ENCODE measurements at places on chromosomes 13 and 19. TPM values are rescaled to one million over a fixed set of nuclear protein-coding genes. Genes with fewer than 3 reads are reported as not detected.

The BTBD2 gene
- 23.0 TPM for total RNA-seq

DNA sequence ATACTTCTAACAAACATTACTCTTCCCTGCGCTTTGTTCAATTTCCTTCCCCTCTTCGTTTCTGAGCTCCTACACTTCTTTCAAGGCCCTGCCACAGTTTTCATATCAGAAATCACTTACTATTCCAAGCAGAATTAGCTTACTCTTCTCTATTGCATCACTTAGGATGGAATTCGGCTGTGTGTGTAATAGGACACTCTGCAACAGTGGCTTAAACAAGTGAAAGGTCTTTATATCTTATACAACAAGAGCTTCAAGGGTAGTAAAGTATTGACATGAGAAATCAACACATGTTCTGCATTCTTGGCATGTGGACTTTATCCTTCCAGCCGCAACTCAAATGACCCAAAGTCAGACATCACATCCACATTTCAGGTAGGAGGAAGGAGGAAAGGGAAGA lies 279.6 kb downstream of the PCDH20 start:
- no peaks in the 10 kb centered on the region for H3K36me3 ChIP-seq
- DNase-seq, result no peak
- no peak overlapping the region for H3K27ac ChIP-seq
- no peaks in the 10 kb centered on the region for H3K4me1 ChIP-seq

The CXCL17 gene
- not detected for total RNA-seq

GRCh38 chr13:75544681-75545330 lies 4.8 kb upstream of the UCHL3 start:
- peaks cover 2% of the 10 kb centered on the region for H3K27me3 ChIP-seq
- no peak overlapping the region for H3K4me3 ChIP-seq
- H3K36me3 ChIP-seq, result no peaks in the 10 kb centered on the region
- no peak for DNase-seq

The KLK7 gene
- total RNA-seq, result not detected

DNA sequence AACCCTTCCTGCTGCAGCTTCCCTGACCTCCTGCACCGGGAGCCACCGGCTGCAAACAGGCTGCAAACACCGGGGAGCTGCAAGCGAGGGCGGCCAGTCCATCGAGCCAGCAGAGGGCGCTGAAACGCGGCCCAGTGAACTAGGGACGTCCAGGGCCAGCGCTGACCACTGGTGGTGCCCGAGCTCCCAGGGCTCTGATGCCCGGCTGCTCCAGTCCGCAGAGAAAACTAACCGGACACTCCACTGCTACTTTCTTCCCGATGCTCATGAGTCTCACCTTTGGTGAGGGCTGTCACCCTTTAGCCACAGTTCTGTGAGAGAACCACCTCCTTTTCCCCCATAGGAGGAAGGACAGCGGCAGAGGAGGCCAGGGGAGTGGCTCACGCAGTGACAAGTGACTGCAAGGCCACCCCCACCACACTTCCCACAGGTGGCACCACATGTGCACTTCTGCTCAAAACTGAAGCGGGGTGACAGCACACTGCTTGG lies 82.8 kb upstream of the MTIF3 start:
- H3K27me3 ChIP-seq, result no peaks in the 10 kb centered on the region
- H3K36me3 ChIP-seq, result no peaks in the 10 kb centered on the region
- H3K4me3 ChIP-seq, result peak overlapping the region; percentile 32
- H3K4me1 ChIP-seq, result peaks cover 9% of the 10 kb centered on the region
- H3K27ac ChIP-seq, result no peak overlapping the region
- peak; percentile 67 for DNase-seq

The MRPL54 gene
- total RNA-seq, result 75.1 TPM

The ZNF440 gene
- total RNA-seq, result 16.7 TPM

DNA sequence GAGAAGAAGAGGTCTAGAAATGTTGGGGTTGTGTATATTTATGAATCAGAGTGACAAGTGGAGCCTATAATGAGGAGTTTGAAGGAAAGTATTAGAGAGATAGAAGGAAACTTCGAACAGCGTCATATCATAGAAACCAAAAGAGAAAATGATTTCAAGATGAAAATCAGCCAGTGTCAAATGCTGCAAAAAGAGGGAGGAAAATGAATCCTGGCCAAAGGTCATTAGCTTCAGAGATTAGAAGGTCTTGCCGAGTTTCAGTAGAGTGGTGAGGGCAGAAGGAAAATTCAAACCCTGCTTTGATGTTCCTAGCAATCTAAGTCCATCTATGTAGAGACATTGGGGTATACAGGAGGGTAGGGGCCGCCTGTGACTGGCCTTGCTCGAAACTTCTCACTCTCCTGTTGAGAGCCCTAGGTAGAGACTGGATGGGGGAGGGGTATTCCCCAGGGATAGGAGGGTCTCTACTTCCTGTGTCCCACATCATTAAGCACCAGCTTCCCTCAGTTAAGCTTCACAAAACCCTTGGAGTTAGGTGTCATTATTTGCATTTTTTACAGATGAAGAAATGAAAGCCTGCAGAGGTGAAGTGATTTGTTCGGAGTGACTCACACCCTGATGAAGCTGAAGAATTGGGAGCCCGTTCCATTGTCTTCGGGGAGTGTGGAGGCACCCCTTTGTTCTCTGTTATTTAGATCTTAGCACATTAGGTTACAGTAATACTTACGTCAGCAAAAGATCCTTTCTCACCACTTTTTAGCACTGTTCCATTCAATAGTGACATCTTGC lies 62.8 kb downstream of the FGF9 start:
- DNase-seq, result no peak
- no peaks in the 10 kb centered on the region for H3K36me3 ChIP-seq
- no peaks in the 10 kb centered on the region for H3K4me1 ChIP-seq
- no peak overlapping the region for H3K27ac ChIP-seq
- H3K27me3 ChIP-seq, result peaks cover 12% of the 10 kb centered on the region

- H3K36me3 ChIP-seq, result no peaks in the 10 kb centered on the region
- H3K4me3 ChIP-seq, result no peak overlapping the region
- H3K4me1 ChIP-seq, result no peaks in the 10 kb centered on the region
- no peak for DNase-seq
- H3K27ac ChIP-seq, result no peak overlapping the region
These were observed 5.2 kb upstream of the SPIB start for GRCh38 chr19:50413531-50413930.

DNA sequence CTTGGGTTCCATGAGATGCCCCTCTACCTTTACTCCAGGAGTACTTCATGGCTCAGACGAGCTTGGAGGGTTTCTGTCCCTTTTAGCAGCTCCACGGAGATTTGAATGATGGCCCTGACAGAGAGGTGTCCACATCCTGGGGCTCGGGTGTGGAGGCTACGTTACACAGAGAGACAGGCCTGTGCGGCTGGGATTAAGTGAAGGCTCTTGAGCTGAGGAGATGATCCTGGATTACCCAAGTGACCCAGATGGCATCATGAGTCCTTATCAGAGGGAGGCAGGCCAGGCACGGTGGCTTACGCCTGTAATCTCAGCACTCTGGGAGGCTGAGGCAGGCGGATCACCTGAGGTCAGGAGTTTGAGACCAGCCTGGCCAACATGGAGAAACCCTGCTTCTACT lies 12.4 kb downstream of the DPP9 start:
- peak overlapping the region; percentile 78 for H3K27ac ChIP-seq
- H3K27me3 ChIP-seq, result no peaks in the 10 kb centered on the region
- DNase-seq, result no peak
- peaks cover 21% of the 10 kb centered on the region for H3K4me1 ChIP-seq

The TSEN34 gene
- total RNA-seq, result 26.2 TPM

DNA sequence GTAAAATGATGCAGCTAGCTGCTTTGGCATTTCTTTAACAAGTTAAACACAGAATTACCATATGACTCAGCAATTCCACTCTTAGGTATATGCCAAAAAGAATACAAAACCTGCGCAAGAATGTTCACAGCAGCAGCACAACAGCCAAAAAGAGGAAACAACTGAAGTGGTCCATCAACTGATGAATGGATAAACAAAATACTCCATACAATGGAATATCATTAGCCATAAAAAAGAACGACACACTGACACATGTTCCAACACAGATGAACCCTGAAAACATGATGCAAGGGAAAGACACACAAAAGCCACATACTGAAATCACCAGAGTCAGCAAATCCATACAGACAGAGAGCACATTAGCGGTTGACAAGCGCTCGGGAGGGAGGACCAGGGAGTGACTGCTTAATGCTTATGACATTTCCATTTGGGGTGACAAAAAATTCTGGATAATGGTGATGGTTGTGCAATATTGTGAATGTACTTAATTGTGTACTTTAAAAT lies 3.0 kb downstream of the PCID2 start:
- H3K27ac ChIP-seq, result peak overlapping the region; percentile 9
- H3K4me1 ChIP-seq, result peaks cover 37% of the 10 kb centered on the region
- no peak for DNase-seq

DNA sequence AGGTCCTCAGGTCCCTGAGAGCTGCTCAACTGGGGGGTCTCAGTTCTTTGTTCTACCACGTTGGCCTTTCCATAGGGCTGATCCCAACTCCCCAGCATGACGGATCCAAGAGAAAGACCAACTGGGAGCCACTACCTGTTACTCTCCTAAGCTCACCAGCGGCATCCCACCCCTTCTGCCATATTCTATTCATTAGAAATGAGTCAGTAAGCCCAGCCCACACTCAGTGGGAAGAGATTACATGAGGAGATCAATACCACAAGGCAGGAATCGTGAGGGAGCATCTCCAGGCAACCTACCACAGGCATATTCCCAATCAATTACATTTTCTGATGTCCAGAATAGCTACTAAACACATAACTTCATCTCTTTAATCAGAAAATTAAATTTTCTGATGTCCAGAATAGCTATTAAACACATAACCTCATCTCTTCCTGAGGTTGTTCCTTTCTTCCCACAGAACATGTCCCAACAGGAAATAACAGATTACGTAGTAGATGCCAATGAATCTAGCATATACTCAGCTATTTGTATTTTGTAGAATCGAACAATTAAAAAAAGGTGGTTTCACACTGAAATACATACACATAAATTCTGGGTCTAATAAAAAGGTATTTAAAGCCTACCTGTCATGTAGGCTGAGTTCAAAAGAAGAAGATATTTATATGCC lies 708.1 kb upstream of the ARGLU1 start:
- no peaks in the 10 kb centered on the region for H3K36me3 ChIP-seq
- no peak for DNase-seq
- no peak overlapping the region for H3K4me3 ChIP-seq
- H3K27ac ChIP-seq, result no peak overlapping the region

DNA sequence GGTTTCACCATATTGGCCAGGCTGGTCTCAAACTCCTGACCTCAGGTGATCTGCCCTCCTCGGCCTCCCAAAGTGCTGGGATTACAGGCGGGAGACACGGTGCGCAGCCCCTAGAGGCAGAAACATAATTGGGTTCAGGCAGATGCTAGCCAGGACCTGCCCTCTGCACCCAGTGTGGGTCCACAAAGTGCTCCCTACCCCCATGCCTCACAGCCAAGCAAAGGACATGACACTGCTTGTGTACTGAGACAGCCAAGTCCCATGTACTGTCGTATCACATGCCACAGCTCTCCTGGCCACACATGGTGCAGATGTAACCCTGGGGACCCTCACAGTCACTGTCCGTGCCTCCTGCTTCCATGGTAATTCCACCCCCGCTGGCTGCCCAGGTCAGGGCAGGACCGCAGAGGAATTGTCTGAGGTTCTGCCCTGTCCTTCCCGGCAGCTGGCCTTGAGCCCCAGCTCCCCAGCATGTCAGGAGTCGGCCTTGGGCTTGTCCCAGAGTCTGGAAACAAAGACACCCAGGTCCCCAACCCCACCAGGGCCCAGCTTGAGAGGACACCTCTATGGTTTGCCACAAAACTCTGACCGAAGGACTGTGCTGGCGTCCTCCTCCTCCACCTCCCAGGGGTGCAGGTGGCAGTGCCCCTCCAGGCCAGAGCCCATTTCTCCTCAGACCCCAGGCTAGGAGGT lies 7.6 kb downstream of the PRR36 start:
- H3K27me3 ChIP-seq, result peaks cover 7% of the 10 kb centered on the region
- no peak for DNase-seq
- peaks cover 18% of the 10 kb centered on the region for H3K4me1 ChIP-seq
- no peak overlapping the region for H3K27ac ChIP-seq
- H3K4me3 ChIP-seq, result no peak overlapping the region

GRCh38 chr13:63636316-63636993 lies 2220.8 kb upstream of the PCDH20 start:
- no peaks in the 10 kb centered on the region for H3K36me3 ChIP-seq
- H3K27ac ChIP-seq, result no peak overlapping the region
- H3K27me3 ChIP-seq, result no peaks in the 10 kb centered on the region
- no peak for DNase-seq

GRCh38 chr13:63864171-63864902 lies 2448.7 kb upstream of the PCDH20 start:
- no peak overlapping the region for H3K4me3 ChIP-seq
- H3K27me3 ChIP-seq, result no peaks in the 10 kb centered on the region
- H3K36me3 ChIP-seq, result peaks cover 9% of the 10 kb centered on the region
- DNase-seq, result no peak
- H3K27ac ChIP-seq, result no peak overlapping the region

DNA sequence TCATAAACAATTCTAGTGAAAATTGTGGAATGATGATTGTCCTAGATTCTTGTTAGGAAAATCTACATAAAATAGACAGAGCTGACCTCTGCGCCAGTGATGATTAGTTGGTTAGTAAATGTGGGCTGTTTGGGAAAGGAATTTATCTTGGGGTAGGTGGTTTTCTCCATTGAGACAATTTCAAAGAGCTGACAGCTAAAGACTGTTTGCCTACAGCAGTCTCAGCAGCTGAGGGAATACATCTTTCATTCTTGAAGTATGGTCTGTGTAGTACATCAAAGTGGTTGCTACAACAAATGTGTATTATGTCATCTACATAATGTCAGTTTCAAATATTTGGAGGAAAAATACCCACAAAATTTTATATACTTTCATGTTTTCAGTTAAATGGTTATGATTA lies 117.2 kb upstream of the TRPC4 start:
- DNase-seq, result no peak
- no peak overlapping the region for H3K4me3 ChIP-seq
- no peaks in the 10 kb centered on the region for H3K4me1 ChIP-seq
- no peak overlapping the region for H3K27ac ChIP-seq
- H3K27me3 ChIP-seq, result no peaks in the 10 kb centered on the region

The IGFL2 gene
- not detected for total RNA-seq

- no peak overlapping the region for H3K27ac ChIP-seq
- peaks cover 5% of the 10 kb centered on the region for H3K36me3 ChIP-seq
These were observed 299.7 kb downstream of the DLEU7 start for GRCh38 chr13:50543782-50544181.

GRCh38 chr13:99439850-99440604 lies 61.2 kb upstream of the TM9SF2 start:
- no peak overlapping the region for H3K27ac ChIP-seq
- no peaks in the 10 kb centered on the region for H3K36me3 ChIP-seq
- no peak for DNase-seq
- peaks cover 18% of the 10 kb centered on the region for H3K27me3 ChIP-seq
- peaks cover 32% of the 10 kb centered on the region for H3K4me1 ChIP-seq

The RNF17 gene
- total RNA-seq, result not detected

- H3K36me3 ChIP-seq, result peaks cover 12% of the 10 kb centered on the region
- H3K4me3 ChIP-seq, result no peak overlapping the region
- H3K27me3 ChIP-seq, result no peaks in the 10 kb centered on the region
- H3K27ac ChIP-seq, result no peak overlapping the region
- no peaks in the 10 kb centered on the region for H3K4me1 ChIP-seq
These were observed 1399.8 kb upstream of the SLC10A2 start for GRCh38 chr13:104466016-104466415.

The SBK2 gene
- not detected for total RNA-seq

- H3K36me3 ChIP-seq, result no peaks in the 10 kb centered on the region
- no peak overlapping the region for H3K27ac ChIP-seq
- no peak for DNase-seq
- peaks cover 7% of the 10 kb centered on the region for H3K27me3 ChIP-seq
- H3K4me3 ChIP-seq, result no peak overlapping the region
- no peaks in the 10 kb centered on the region for H3K4me1 ChIP-seq
These were observed 170.5 kb downstream of the UQCRFS1 start for GRCh38 chr19:29042450-29042849.

The ARID3A gene
- 46.1 TPM for total RNA-seq

GRCh38 chr19:54165222-54165621 lies 5.7 kb upstream of the LENG1 start:
- peaks cover 26% of the 10 kb centered on the region for H3K4me1 ChIP-seq
- no peak for DNase-seq
- H3K27ac ChIP-seq, result peak overlapping the region; percentile 69
- H3K4me3 ChIP-seq, result no peak overlapping the region

The LILRA1 gene
- total RNA-seq, result not detected
